ENCODE measurements at places on chromosomes 5 and 9. TPM values are rescaled to one million over a fixed set of nuclear protein-coding genes. Genes with fewer than 3 reads are reported as not detected.

The SLC45A2 gene
- total RNA-seq: 0.33 TPM

The QRFP gene
- not detected for total RNA-seq

The ARHGEF39 gene
- total RNA-seq: 15.6 TPM

The SETD9 gene
- 7.3 TPM for total RNA-seq

The MEGF10 gene
- not detected for total RNA-seq

The PAPPA gene
- total RNA-seq: 3.9 TPM

The PCDHA2 gene
- total RNA-seq: not detected

The FOXD4L5 gene
- total RNA-seq: 0.37 TPM

The CBY3 gene
- not detected for total RNA-seq

The TIMD4 gene
- total RNA-seq: not detected

The NPR3 gene
- 2.2 TPM for total RNA-seq

- no peaks in the 10 kb centered on the region for H3K36me3 ChIP-seq
- no peak for DNase-seq
- H3K4me3 ChIP-seq: no peak overlapping the region
- H3K27ac ChIP-seq: no peak overlapping the region
- H3K4me1 ChIP-seq: peaks cover 16% of the 10 kb centered on the region
- no peaks in the 10 kb centered on the region for H3K27me3 ChIP-seq
These were observed 12.6 kb downstream of the ZBTB5 start for GRCh38 chr9:37452611-37453010.

DNA sequence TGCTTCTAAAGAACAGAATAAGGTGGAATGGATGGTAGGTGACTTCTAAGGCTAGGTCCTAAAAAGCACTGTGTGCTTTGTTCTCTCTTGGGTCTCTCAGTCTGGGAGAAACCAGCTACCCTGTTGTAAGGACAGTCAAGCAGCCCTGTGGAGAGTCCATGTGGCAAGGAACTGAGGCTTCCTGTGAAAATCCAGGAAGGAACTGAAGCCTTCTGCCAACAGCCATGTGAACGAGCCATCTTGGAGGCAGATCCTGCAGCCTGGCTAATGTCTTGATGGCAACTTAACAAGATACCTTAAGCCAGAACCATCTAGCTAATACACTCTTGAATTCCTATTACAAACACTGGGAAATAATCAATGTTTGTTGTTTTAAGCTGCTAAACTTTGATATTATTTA, 100.1 kb upstream of the PCA3 start:
- no peak for DNase-seq
- H3K27ac ChIP-seq: no peak overlapping the region
- no peaks in the 10 kb centered on the region for H3K4me1 ChIP-seq
- peaks cover 3% of the 10 kb centered on the region for H3K27me3 ChIP-seq
- H3K36me3 ChIP-seq: no peaks in the 10 kb centered on the region

DNA sequence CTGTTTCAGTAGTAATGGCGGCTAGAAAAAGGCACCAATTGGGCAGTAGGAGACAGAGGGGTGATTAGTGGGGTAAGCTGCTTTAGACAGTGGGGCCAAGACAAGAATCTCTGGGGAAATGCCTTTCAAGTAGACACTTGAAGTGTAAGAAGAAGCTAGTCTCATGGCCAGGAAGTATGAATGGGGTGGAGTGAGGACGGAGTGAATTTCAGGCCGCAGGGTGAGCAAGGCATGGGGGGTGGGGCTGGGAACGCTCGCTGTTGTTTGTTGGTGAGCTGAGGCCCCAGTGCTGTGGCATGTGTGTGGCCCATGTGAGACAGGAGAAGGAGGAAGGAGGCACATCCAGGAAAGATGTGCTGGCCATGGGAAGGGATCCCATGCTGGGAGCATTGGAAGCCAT, 149.2 kb upstream of the NFIL3 start:
- H3K36me3 ChIP-seq: no peaks in the 10 kb centered on the region
- H3K27me3 ChIP-seq: peaks cover 38% of the 10 kb centered on the region
- DNase-seq: no peak
- no peak overlapping the region for H3K27ac ChIP-seq

DNA sequence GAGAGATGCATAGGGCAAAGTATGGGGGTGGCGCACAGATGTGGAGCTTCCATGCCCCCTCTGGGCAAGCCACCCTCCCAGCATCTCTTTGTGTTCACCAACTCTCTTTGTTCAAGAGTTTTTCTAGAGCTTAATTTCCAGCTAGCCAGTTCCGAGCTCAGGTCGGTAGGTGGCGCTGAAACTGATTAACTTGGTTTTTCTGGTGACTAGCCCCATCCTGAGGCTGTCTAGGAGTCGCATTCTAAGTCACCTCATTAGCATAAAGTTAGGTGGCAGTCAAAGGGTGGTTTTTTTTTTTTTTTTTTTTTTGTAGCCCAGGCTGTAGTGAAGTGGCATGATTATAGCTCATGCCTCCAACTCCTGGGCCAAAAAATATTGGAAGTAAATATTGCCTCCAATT, 476.4 kb downstream of the KDM4C start:
- H3K36me3 ChIP-seq: no peaks in the 10 kb centered on the region
- no peak overlapping the region for H3K4me3 ChIP-seq
- peaks cover 42% of the 10 kb centered on the region for H3K27me3 ChIP-seq
- no peaks in the 10 kb centered on the region for H3K4me1 ChIP-seq

GRCh38 chr5:145701404-145701803, 133.7 kb downstream of the PRELID2 start:
- no peak overlapping the region for H3K27ac ChIP-seq
- H3K4me1 ChIP-seq: no peaks in the 10 kb centered on the region
- no peaks in the 10 kb centered on the region for H3K36me3 ChIP-seq

GRCh38 chr5:155461304-155461703, 447.7 kb downstream of the KIF4B start:
- DNase-seq: no peak
- H3K36me3 ChIP-seq: no peaks in the 10 kb centered on the region
- H3K4me1 ChIP-seq: no peaks in the 10 kb centered on the region
- H3K4me3 ChIP-seq: no peak overlapping the region
- no peaks in the 10 kb centered on the region for H3K27me3 ChIP-seq

- H3K36me3 ChIP-seq: peaks cover 29% of the 10 kb centered on the region
- H3K27me3 ChIP-seq: no peaks in the 10 kb centered on the region
- DNase-seq: no peak
- H3K4me3 ChIP-seq: no peak overlapping the region
These were observed 180.2 kb downstream of the NIPBL start for GRCh38 chr5:37056762-37057161.

- no peaks in the 10 kb centered on the region for H3K4me1 ChIP-seq
- H3K27ac ChIP-seq: no peak overlapping the region
- H3K4me3 ChIP-seq: no peak overlapping the region
- no peak for DNase-seq
- peaks cover 14% of the 10 kb centered on the region for H3K36me3 ChIP-seq
- no peaks in the 10 kb centered on the region for H3K27me3 ChIP-seq
These were observed 29.2 kb downstream of the CDKN2A start for GRCh38 chr9:21964925-21965385.

- DNase-seq: no peak
- H3K27me3 ChIP-seq: peaks cover 99% of the 10 kb centered on the region
- no peak overlapping the region for H3K27ac ChIP-seq
- no peak overlapping the region for H3K4me3 ChIP-seq
- H3K36me3 ChIP-seq: no peaks in the 10 kb centered on the region
- no peaks in the 10 kb centered on the region for H3K4me1 ChIP-seq
These were observed 202.9 kb upstream of the PANK3 start for GRCh38 chr5:168781941-168782571.

DNA sequence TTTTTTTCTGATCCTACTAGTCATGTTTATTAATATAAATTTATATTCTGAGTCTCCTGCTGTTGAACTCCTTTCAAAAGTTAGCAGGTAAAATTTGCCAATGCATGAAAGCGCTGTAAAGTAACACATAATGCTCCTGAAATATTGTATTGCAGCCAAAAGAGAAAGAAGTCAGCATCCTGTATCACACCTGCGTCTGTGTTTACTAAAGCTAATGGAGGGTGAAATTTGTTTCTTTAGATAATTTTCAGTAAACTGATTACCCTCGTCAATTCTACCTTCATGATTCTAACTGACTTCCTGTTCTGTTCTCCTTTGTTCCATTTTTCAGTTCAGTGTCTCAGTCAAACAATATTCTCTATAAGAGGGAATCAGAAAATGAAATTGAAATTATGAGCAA, 415.4 kb downstream of the CDH9 start:
- no peak overlapping the region for H3K4me3 ChIP-seq
- DNase-seq: no peak
- no peaks in the 10 kb centered on the region for H3K4me1 ChIP-seq
- no peaks in the 10 kb centered on the region for H3K36me3 ChIP-seq
- H3K27ac ChIP-seq: no peak overlapping the region
- no peaks in the 10 kb centered on the region for H3K27me3 ChIP-seq

GRCh38 chr9:102445181-102445747, 549.9 kb upstream of the CYLC2 start:
- H3K36me3 ChIP-seq: no peaks in the 10 kb centered on the region
- DNase-seq: no peak
- H3K4me1 ChIP-seq: no peaks in the 10 kb centered on the region

GRCh38 chr5:124021776-124022175, 509.8 kb downstream of the CSNK1G3 start:
- no peak for DNase-seq
- no peaks in the 10 kb centered on the region for H3K27me3 ChIP-seq
- H3K27ac ChIP-seq: no peak overlapping the region

DNA sequence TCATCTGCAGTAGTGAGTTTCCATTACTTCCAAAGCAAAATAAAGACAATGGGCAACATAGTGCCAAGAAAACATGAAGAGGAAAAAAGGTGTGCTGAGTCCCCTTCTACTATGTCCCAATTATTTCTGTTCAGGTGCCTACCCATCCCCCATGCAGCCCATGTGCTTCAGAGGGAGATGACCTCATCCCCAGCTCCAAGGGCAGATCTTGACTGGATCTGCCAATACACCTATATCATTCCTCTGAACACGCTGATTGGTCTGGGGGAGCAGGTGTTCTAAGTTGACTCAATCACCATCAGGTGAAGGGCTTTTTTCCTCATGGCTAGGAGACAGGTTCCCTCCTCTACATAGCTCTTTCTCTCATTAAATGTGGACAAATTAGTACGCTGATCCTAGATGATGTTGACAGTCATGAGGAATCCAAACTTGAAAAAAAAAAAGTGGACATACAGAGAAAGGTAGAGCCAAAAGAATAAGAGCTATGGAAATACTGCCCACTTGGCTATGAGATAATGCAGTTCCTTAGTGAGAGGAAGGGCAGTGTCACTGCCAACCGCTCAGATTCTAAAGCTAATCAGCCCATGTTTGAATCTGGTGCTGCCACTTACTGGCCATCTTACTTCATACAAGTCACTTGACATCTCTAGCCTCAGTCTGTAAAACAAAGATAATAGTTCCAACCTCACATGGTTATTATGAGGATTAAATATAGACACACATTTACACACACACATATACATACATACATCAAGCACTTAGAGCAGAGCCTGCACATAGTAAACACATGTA, 23.1 kb downstream of the PRELID2 start:
- no peak for DNase-seq
- no peaks in the 10 kb centered on the region for H3K27me3 ChIP-seq
- H3K4me3 ChIP-seq: no peak overlapping the region
- no peaks in the 10 kb centered on the region for H3K36me3 ChIP-seq
- H3K4me1 ChIP-seq: no peaks in the 10 kb centered on the region
- no peak overlapping the region for H3K27ac ChIP-seq

DNA sequence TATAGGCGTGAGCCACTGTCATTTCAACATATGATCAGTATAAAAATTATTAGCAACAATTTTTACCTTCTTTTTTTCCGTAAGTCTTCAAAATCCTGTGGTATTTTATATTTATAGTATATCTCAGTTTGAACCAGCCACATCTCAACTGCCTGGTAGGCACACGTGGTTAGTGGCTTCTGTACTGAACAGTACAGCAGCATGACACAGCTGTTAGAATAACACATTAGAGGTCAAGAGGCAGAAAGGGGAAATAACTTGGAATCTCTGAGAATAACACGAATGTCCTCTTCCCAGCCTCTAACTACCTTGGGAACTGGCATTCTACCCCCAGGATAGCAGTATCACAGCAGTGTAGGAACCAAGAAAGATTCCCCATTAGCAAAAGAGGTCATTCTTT, 108.5 kb upstream of the IQGAP2 start:
- DNase-seq: no peak
- no peak overlapping the region for H3K4me3 ChIP-seq
- H3K4me1 ChIP-seq: peaks cover 17% of the 10 kb centered on the region
- H3K27ac ChIP-seq: no peak overlapping the region
- no peaks in the 10 kb centered on the region for H3K27me3 ChIP-seq
- no peaks in the 10 kb centered on the region for H3K36me3 ChIP-seq

DNA sequence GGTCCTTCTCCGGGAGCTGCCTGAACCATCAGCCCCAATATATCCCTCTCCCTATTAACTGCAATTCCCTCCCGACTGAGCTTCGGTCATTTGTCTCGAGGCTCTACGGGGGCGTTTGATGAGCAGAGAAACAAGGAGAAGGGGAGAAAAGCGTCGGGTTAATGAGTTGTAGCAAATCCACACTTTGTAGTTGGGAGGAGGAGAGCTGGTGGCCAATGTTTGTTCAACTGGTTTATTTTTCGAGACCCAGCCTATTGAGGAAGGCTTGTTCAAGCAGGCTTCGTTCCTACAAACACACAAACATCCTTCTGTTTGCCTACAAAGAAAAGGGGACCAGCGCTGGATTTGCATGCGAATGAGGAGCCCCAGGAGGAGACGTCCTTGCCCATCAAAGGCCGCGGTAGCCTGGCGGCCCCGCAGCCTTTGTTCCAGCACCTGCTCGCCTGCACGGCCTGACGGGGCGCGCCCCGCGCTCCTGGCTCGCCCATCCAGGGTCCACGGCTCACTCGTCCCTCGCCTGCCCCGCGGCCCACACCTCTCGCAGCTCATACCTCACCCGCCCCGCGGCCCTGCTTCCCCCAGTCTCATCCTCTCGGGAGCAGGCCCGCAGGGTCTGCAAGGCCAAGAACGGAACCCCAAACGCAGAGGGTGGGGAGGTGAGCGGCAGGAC, 4.6 kb downstream of the FOXD1 start:
- H3K27me3 ChIP-seq: no peaks in the 10 kb centered on the region
- H3K36me3 ChIP-seq: no peaks in the 10 kb centered on the region
- H3K4me3 ChIP-seq: no peak overlapping the region
- peaks cover 13% of the 10 kb centered on the region for H3K4me1 ChIP-seq
- no peak overlapping the region for H3K27ac ChIP-seq

DNA sequence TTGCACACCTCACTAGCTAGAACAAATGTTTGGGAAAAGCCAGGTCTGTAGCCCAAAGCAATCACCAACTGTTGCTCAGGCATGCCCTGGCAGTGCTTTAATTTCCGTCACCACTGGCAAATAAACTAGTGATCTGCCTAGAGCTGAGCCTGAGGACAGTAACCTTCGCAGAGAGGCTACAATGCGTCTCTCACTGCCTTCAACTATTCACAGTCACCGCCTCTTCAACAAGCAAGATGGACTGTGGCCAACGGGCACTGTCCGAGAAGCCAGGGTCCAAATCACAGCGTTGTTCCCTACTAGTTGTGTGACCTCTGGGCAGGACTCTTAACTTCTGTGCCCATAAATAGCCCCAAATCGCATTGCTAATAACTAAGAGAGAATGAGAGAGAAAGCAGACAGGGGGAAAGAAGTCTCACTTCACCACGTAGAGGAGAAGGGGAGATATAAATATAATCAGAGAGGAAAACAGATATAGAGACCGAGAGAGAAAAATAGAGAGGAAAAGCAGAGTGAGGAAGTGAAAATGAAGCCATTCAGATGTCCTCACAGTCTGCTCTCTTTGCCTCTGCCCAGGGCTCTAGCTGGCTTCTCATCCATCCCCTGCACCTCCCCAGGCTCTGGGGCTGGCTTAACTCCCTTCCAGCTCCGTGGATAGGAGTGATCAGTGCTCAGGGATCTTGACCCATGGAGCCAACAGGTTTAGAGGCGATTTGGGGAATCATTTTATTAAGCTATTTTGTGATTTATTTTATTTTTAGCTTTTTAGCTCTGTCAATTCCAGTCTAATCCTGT, 157.9 kb downstream of the ZDHHC21 start:
- H3K36me3 ChIP-seq: no peaks in the 10 kb centered on the region
- no peaks in the 10 kb centered on the region for H3K4me1 ChIP-seq
- H3K27me3 ChIP-seq: no peaks in the 10 kb centered on the region
- no peak for DNase-seq
- H3K4me3 ChIP-seq: no peak overlapping the region
- no peak overlapping the region for H3K27ac ChIP-seq
